ENCODE measurements at places on chromosomes 11 and 22.

DNA sequence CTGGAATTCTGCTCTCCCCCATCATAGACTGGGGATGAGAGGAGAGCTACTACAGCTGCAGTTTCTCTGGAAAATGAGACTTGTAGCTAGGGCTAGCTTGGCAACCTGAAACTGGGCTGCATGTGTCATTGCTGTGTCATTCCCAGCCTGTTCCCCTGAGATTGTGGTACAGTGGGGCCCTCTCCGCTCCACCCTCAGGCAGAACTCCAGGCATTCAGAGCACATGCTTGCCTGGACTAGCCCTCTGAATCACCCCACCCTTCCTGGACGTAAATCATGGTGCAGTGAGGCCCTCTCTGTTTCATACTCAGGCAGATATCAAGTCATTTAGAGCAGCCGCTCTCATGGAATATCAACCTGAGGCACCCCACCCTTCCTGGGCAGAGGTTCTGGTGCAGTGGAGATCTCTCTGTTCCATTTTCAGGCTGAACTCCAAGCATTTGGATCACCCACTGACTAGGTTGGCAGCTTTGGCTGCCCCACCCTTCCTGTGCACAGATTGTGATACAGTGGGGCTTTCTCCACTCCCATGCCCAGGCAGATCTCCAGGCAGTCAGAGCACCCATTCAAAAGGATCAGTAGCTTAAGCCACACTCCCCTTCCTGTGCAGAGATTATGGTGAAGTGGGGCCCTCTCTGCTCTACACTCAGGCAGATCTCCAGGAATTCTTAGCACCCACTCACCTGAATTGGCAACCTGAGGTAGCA, 274.4 kb downstream of the C11orf87 start:
- no peak for DNase-seq

GRCh38 chr11:11998091-11998781, 10.2 kb downstream of the DKK3 start:
- DNase-seq, result no peak

DNA sequence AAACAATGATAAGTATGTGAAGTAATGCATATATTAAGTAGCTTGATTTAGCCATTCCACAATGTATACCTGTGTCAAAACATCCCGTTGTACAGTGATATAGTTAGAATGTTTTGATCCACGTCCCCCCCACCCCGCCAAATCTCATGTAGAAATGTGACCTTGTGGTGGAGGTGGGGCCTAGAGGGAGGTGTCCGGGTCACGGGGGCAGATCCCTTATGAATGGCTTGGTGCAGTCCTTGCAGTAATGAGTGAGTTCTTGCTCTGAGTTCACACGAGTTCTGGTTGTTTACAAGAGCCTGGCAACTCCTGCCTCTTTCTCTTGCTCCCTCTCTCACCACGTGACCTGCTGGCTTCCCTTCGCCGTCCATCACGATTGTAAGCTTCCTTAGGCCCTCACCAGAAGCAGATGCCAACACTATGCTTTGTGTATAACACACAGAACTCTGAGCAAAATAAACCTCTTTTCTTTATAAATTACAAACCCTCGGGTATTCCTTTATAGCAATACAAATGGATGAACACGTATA, 41.6 kb downstream of the FANCF start:
- no peak for DNase-seq

DNA sequence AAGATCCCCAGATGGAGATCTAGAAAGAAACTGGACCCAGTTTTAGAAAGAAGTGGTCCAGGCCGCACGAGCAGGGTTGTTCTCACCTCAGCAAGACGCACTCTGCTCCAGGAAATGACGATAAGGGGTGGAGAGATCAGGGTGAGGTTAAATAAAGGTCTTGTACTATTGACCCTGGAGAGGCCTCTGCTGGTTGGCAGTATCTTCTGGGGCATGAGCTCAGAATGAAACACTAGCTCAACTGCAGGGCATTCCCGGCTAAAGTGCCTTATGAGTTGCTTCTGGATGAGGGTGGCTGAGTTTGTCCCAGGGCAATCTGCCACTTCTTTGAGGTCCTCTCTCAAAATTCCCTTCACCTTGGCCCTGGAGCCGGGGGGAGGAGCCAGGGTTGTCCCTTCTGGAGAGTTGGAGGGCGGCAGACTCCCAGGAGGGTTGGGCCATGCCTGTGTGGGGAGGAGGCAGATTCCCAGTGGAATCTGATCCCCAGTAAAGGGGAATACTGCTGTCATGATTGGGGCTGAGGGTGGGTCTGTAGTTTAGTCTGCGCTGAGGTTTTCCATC, 10.9 kb downstream of the USP2 start:
- DNase-seq, result no peak

Data from stimulated activated CD4-positive, alpha-beta T cell treated with anti-CD3 and anti-CD28 coated beads, Interleukin-15, amount 100 ng/mL, for 1 hour (primary cell).